Choroid plexus epithelial cell (primary cell): ENCODE measurements at places on chromosomes 6 and 20.
A peak's percentile ranks its signal among the peaks of the same experiment; 100 is the strongest.

DNA sequence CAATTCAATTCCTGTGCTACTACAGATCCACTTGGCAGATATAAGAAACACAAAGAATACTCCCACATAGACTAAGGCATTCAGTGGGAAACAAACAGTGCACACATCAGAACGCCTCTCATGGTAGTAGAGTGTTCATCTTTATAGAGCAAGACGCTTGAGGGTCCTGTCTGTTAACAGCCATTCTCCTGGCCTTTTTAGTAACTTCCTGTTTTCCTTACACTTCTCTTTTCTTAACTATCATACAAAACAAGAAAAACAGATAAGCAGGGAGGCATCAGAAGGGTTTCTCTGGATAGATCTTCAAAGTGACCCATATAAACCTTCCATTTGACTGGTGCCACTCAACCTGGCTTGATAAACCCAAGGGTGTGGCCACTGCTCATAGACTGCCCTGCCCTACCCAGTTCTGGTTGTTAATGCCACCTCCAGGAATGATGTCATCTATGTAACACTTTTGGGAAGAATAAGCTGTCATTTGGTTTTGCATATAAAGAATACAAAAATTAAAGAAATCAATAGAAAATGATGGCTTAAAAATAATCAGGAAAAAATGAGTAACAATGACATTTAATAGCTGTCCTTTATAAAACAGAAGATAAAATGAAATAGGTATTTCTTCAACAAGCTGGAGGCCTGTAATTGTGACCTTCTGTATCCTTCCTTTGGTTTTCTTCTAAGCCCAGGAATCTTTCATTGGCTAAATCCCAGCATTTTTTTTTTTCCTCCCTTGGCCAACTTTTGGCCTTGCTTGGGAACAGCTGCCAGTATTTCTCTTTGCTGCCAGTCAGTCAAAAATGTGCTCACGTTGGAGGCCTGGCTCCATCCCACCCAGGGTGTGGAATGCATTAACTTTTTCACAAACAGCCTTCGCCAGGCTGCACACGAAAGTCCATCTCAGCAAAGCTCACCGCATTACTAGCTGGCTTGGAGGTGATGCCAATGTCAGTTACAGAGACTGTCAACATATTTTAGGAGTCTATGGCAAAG, 103.5 kb downstream of the GJA10 start:
- DNase-seq: peak; percentile 7

DNA sequence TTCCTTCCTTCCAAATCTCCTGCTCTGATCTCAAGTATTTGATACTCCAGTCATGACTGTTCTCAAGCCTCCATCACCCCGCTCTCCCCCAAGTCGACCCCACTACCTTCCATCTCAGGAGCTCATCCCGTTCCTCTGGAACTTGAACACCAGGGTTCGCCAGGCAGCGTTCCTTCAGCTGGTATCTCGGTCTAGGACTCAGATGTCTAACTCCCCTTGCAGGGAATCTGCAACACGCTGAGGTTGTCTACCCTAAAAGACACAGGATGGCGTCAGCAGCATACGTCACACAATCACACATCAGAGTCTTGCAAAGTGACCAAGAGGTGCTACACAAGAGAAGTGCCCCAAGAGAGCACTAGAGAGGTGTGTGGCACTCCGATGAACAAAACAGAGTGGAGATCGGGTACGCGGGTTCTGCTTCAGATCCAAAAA, 706 bp downstream of the ZNF184 start:
- DNase-seq: peak; percentile 67

DNA sequence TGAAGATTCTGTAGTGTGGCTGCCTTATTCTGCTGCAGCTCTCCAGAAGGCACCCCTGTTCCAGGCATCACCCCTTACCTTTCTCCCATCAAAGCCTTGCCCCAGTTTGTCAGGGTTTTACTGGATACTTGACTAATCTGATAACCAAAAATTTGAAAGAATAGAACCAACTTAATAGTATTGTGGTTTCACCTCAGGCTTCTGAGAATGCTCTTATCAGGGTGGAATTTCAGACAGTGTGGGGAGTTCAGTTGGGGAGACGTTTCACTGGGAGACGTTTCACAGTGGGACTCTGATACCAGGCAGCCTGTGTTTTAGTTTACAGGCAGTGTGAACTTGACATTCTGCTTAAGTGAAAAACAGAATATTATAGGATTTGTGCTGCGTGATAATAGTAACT, 50.5 kb downstream of the SCAND1 start:
- DNase-seq: peak; percentile 54

DNA sequence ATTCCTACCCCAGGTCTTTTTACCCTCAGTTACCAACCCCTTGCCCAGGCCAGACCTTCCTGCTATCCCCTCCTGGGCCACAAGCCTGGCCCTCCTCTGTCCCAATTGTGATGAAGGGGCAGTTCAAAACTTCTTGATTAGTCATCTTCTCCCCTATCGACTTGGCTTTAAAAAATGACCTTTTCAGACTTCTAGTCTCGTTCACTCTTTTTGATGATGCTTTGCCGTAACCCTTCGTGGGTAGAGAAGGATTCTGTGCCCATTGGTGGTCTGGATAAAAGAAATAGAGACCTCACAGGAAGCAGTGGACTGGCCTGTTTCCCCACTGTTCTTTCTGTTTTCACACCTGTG, 5.5 kb downstream of the VEGFA start:
- DNase-seq: no peak

- no peak for DNase-seq
Observed at GRCh38 chr6:132733283-132733682, 19.4 kb upstream of the VNN1 start.

- no peak for DNase-seq
Observed at GRCh38 chr6:51432481-51432880, 613.8 kb downstream of the TFAP2B start.

GRCh38 chr20:17469246-17470030, 61.7 kb downstream of the BFSP1 start:
- DNase-seq: no peak

- no peak for DNase-seq
Observed at GRCh38 chr6:11920566-11920965, 91.5 kb upstream of the HIVEP1 start.

- no peak for DNase-seq
Observed at GRCh38 chr20:61936701-61937131, 129.0 kb downstream of the TAF4 start.

- DNase-seq: no peak
Observed at GRCh38 chr6:132520953-132521352, 8.0 kb upstream of the STX7 start.

GRCh38 chr20:53677447-53678314, 84.0 kb upstream of the ZNF217 start:
- DNase-seq: peak; percentile 71

DNA sequence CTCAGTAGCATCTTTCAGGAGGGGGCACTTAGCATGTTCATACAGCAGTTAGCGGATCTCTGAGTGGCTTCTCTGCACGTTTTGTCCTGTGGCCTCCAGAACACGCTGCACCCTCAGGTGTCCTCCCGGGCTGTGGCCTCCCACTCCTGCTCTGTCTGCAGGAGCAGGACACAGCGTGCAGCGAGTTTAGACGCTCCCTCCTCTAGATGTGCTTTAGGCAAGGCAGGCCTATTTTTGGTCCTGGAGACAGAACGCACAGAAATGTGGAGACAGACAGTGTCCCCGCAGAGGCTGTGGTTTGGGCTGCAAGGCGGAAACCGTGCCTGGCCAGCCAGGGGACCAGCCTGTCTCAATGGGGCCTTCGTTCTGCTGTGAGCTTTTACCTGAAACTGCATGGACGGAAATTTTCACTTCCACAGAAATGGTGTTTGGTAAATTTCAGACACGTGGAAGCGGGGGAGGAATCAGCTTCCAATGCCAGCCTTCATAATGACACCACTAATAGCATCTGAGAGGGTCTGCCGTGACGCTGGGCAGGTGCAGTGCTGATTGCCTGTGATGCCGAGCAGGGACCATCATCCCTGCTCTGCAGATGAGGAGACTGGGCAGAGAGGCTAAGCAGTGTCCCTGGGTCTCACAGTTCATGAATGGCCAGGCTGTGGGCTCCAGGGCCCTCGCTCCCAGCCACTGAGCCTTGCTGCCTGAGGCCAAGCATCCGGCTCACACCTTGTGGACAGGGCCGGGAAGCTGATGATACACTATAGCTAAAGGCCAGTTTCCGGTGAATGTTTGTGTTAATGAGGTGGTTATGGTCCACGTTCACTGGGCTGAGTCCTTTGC, 120.9 kb downstream of the SYCP2 start:
- no peak for DNase-seq

DNA sequence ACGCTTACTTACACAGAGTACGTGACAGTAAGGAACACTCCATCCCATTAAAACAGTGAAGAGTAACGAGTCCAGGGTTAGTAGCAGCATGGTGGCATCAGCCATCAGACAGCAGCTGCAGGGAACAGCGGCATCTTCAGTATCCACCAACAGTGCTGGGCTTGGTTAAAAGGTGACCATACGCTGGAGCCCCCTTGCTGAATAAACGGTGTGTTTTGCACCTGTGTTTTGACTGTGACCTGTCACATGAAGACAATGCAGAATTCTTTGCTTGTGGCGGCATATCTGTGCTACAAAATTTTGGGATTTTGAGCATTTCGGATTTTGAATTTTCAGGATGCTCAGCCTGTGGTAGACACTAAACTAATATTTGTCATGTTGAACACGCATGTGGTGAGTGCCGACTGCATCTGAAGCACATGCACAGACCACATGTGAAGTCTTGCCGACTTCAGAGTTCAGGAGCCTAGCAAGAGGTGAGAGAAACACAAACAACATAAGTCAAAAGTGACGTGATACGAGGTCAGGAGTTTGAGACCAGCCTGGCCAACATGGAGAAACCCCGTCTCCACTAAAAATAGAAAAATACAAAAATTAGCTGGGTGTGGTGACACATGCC, 69.3 kb upstream of the FRMD1 start:
- no peak for DNase-seq

GRCh38 chr6:144778773-144779492, 493.8 kb downstream of the UTRN start:
- peak; percentile 26 for DNase-seq

DNA sequence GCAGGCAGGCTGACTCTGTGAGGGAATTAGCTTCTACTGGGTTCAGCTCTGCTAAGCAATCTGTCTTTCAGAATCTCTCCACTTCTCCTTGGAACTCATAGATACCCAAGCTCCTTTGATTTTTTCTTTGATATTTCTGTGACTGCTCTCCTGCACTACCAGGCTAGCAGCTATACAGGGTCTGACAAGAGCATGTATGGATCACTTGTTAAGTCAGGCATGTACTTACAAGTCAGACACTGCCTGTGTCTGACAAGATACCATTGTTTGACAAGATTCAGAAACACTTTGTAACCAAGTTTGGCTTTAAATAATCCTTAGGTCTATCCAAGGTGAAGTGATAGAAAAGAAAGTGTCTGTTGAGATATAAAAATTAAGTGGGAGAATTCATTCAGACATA, 79.5 kb downstream of the SESN1 start:
- DNase-seq: no peak

- DNase-seq: peak; percentile 87
Observed at GRCh38 chr20:22684072-22684762, 99.8 kb upstream of the FOXA2 start.

GRCh38 chr6:77173472-77174074, 289.7 kb downstream of the HTR1B start:
- peak; percentile 40 for DNase-seq

DNA sequence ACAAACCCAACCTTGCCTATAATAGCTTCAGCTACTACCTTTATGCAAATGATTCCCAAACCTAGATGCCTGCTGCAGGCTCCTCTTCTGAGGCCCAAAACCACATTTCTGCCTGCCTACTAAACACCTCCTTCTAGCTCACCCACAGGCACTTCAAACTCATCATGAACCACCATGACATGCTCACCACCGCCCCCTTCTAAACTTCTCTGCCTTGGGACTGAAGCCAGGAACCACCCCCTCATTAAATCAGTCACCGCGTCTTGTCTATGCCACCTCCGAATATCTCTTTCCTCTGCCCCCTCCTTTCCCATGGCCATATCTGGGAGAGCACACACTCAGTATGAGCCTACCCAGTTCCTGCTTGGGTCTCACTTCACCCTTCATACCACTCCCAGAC, 101.2 kb downstream of the SNAP25 start:
- no peak for DNase-seq

- DNase-seq: peak; percentile 38
Observed at GRCh38 chr6:134117409-134117808, 65.0 kb upstream of the SLC2A12 start.

DNA sequence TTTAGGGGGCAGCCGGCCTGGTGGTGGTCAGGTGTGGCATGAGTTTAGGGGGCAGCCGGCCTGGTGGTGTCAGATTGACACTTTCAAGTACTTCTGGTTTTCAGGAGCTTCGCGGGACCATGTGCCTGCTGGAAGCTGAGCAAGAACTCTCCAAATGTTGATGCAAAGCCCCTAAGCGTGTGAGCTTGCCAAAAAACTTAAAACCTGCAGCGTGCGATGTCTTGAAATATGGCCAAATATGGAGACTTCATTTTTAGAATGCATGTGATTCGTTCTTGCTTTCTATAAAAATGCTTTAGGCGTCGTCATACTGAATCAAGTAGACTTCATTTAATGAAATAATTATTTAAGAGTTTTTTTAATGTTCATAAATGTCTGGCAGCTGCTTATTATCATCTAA, 149.4 kb downstream of the SMOC2 start:
- no peak for DNase-seq

DNA sequence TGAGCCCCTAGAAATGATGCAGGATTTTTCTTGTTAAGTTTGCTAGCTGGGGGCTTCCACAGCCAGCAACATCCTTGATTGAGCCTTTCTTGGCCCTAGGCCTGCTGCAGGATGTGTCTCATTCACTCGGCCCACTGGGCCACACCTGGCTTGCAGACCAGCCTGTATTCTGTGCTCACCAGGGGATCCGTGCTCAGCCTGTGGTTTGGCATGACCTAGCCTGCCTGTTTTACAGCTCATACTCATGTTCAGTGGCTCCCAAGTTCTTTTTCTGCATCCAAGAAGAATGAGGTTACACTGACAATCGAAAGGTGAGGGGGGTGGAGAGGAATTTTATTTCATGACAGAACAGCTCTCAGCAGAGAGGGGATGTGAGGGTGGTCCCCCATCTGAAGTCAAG, 263.4 kb downstream of the RIMS1 start:
- DNase-seq: no peak

GRCh38 chr6:88670369-88670768, 293.0 kb downstream of the RNGTT start:
- DNase-seq: no peak

DNA sequence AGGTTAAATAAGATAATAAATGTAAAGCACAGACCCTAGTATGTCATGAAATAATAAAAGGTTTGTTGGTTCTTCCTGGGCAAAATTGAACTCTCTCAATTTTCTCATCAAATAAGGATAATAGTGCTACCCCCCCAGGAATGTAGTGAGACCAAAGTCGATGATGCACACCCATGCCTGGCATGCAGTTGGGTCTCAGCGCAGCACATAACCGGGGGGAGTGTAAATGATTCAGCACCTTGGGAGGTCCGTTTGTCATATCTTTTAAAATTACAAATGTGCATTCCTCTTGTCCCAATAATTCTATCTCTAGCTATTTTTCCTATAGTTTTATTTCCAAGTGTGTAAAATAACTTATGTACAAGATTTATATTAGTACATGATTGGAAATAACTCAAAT, 31.3 kb upstream of the CCDC167 start:
- no peak for DNase-seq

- peak; percentile 91 for DNase-seq
Observed at GRCh38 chr20:45890077-45890984, 677 bp downstream of the NEURL2 start.
